HCT116 (cell line): ENCODE measurements at places on chromosomes 1 and 21. TPM values are rescaled to one million over a fixed set of nuclear protein-coding genes. Genes with fewer than 3 reads are reported as not detected.
A peak's percentile ranks its signal among the peaks of the same experiment; 100 is the strongest.

Gene ADGRL2
- 0.20 TPM for total RNA-seq

Gene CACNA1S
- total RNA-seq: not detected

Gene SLC5A9
- not detected for total RNA-seq

- no peak for DNase-seq
Measured at GRCh38 chr1:165259236-165259635, 97.3 kb downstream of the LMX1A start.

- DNase-seq: no peak
Measured at GRCh38 chr1:186775881-186776560, 52.7 kb upstream of the PLA2G4A start.

DNA sequence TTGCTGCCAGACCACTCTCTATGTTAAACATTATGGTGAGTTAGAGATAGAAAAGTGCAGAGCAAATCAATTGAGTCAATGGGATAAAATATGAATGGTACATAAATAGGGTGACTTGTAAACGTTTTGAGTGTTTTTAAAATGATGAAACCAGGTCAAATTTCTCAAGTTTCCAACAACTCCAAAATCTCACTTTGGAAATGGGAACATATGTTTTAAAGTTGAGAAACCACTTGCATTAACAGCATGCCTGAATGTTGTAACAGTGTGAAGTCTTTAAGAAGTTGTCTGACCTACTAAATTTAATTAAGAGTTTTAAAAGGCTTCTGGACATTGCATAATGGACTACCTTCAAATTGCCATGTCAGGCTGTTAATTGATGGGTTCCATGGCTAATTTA, 33.6 kb upstream of the RAVER2 start:
- DNase-seq: no peak

Gene FMOD
- not detected for total RNA-seq

DNA sequence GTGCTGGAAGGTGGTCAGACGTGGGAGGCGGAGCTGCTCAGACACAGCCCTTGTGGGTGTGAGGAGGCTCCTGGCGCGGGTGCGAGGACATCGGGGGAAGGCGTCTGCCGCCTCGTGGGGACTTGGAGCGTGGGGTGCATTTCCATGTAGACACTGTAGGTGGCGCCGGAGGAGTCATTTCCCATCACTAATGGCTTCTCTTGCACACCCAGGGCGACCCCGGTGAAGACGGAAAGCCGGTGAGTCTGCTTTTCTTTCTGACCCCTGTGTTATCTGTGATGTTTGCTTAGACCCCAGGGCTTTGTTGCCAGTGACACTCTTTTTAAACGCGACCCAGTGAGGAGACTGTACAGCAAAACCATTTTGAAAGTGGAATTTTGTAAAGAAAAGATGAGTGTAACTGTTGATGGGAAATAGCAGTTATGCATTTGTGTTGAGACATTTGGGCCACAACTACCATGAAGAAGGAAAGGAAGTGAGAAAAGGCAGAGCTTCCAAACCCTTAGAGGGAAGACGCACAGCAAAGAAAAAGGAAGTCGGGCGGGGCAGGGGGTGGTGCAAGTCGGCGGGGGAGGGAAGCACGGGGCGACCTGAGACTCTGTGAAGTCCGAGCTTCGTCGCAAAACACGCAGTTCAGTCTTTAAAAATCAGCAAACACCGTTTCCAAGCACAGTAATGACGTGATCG, 64.0 kb downstream of the SLC19A1 start:
- DNase-seq: peak; percentile 12

DNA sequence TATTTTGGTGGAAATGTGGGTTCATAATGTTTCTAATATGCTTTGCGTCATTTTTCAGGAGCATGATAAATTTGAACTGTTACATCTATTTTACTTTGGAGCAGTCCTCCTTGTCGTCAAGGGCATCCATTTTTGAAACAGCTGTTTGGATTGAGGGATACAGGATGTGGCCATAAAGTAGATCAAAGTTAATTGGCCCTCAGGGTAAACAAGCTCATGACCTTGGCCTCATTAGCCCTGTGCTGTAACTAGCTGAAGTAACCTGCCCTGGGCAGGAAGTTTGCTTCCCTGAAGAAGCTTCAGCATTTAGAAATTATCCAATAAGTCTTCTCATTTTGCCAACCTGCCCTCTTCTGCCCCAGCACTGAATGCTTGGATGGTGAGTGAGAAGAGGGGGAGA, 24.8 kb upstream of the RGL1 start:
- no peak for DNase-seq

DNA sequence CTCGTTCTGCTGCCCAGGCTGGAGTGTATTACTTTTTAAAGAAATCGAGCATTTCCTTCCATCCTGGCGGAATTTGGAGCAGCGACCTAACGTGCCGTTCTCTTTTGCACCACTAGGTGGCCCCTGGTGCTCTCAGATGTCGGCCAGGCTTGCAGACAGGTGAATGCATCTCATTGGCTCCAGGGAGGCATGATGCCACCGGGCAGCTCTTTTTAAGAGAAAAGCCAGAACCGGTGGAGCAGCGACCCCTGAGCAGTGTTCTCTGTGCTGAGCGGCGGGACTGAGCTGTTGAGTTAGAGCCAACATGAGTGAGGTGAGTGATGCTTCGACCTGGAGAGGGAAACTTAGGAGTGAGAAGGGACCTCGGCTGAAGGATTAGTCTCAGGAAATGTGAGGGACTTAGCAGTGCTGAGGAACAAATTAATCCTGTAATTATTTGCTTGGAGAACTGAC, at the start of gene PCP4:
Gene PCP4, plus strand, starts transcription at position 241 of the 453 bp plus-strand sequence. Its CDS starts 64 bp downstream, at position 305.
- peak; percentile 27 for DNase-seq

Gene CEP170
- 55.2 TPM for total RNA-seq

Gene HNRNPCL2
- total RNA-seq: not detected

- no peak for DNase-seq
Measured at GRCh38 chr1:11611638-11612327, 42.4 kb downstream of the FBXO2 start.

DNA sequence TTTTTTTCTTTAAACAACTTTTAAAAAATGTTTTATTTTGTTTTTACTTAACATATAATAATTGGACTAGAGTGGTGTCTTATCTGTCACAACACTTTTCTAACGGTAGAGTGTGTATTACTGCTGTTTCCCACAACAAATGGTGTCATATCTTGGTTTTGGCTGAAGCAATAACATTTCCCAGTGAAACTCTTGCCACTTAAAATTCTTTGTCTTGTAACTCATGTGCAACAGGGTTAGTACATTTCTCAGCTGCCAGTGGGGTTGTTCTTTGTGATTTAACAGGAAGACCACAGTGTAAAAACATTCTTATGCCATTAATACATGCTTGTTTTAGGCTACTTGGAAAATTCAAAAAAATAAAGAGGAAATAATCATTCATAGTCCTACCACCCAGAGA, 43.5 kb downstream of the ALPL start:
- DNase-seq: no peak

GRCh38 chr1:107252271-107252670, 111.4 kb downstream of the NTNG1 start:
- no peak for DNase-seq

DNA sequence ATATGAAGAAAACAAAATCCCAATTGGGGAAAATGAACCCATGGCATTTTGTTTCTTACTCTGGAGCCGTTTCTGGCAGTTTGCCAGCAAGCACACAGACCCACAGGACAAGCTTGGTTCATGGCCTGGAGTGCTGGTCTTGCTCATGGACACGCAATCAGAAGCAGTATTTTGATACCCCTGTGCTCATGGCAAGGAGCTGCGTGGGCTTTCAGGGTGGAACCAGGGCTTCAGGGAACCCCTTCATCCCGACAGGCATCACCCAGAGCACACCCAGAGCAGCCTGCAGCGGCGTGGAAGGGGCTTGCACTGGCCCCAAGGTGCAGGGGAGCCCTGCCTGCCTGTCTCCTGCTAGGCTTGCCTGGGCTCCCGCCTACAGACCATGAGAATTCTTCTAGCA, 45.4 kb upstream of the PCBP3 start:
- no peak for DNase-seq

DNA sequence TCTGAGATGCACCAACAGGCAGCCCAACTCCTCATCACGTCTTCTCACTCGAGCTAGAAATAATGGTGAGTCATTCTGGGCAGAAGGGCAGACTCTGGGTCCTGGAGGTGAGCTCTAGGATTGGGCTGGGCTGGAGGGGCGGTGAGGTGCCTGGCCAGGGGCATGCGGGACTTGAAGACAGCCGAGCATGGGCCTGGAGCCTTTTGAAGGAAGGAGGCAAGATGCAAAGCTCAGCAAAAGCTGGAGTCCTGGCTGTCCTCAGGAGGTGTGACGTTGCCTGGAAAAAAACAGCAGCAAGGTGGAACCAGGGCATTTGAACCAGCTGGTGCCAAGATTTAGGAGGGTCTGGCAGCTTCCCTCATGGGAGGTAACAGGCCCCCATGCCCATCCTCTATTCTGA, 712 bp downstream of the KCNA2 start:
- DNase-seq: no peak

Gene TMEM234
- total RNA-seq: 12.3 TPM

Gene SERPINC1
- total RNA-seq: 0.61 TPM

Gene MCOLN2
- 11.3 TPM for total RNA-seq

GRCh38 chr1:161986328-161986727, 37.3 kb downstream of the OLFML2B start:
- no peak for DNase-seq
